Cardiac muscle cell (in vitro differentiated cells and primary cell): ENCODE measurements at places on chromosomes 3 and 15. TPM values are rescaled to one million over a fixed set of nuclear protein-coding genes. Genes with fewer than 3 reads are reported as not detected.
A peak's percentile ranks its signal among the peaks of the same experiment; 100 is the strongest.

DNA sequence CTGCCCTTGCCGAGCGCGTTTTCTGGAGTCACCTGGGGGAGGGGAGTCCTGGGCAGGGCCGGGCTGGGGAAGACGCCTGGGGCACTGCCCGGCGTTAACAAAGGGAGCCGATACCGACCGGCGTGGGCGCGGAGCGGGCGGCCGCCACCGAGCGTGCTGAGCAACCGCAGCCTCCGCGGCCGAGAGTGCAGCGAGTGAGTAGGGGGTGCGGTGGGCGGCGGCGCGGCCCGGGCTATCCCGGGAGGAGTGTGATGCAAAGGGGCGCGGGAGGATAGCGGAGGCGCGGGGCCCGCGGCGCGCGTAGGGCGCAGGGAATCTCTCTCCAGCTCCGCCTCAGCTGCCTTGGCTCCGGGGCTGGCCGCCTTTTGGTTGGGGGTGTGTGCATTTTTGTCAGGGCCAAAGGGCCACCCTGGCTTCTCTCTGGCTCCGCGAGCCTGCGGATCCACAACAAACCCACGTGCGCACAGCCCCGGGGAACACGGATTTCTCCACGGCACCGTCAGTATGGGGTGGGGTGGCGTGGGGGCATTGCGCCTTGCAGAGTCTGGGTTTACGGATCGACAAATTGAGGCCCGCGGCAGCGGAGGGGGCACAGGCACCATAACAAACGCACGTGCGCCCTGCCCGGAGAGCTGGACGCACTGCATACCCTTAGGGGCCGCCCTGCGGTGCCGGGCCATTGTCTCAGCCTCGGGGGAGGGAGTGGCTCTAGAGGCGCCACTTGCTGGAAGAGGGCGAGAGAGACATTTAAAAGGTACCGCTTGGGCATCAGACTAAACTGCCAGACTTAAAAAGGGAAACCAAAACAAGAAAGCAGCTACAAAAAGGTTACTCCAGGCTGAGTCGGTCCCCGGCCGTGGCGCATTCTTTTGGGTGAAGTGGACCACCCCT is 560 bp downstream of the ST6GAL1 start:
- peaks cover 7% of the 10 kb centered on the region for H3K4me1 ChIP-seq
- DNase-seq: peak; percentile 63
- no peaks in the 10 kb centered on the region for H3K36me3 ChIP-seq

- H3K4me1 ChIP-seq: peaks cover 8% of the 10 kb centered on the region
- H3K36me3 ChIP-seq: no peaks in the 10 kb centered on the region
- DNase-seq: peak; percentile 40
- H3K4me3 ChIP-seq: no peak overlapping the region
- H3K27ac ChIP-seq: no peak overlapping the region
- H3K27me3 ChIP-seq: no peaks in the 10 kb centered on the region
Observed at GRCh38 chr3:16426665-16427064, 86.8 kb downstream of the RFTN1 start.

DNA sequence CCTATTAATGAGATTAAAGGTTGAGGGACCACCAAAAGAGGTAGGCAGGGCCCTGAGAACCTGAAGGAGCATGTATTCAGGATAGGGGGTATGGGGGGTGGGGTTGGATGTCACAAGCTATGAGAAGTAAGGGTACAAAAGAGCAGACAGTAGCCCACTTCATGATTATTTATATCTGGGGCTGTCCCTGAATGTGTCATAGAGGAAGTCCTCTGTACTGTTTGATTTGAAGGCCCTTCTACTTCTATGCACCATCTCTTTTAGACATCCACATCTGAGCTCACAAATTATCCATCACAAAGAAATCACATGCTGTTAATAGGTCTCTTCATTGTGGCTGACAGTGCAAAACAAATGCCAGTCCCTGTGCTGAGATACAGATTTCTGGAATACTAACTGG is 68.6 kb downstream of the FHIT start:
- no peaks in the 10 kb centered on the region for H3K27me3 ChIP-seq
- no peak for DNase-seq

DNA sequence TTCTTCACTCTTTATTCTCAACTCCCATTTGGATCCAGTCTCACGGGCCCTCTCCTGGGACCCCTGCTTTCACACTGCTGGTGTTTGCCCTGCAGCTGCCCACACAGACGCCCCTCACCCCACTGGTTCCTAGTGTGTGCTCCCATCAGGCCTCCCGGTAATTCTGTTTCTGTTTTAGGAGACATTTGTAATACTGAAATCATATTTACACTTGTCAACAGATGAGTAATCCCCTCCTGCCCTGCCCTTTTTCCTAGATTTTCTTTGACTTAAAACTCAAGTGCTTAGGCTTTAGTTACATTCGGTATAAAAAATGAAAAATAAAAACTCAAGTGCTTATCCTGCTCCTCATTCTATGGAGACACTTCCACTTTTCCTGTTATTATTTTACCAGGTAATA is 18.4 kb upstream of the ABTB1 start:
- DNase-seq: no peak
- no peak overlapping the region for H3K27ac ChIP-seq
- no peak overlapping the region for H3K4me3 ChIP-seq
- peaks cover 13% of the 10 kb centered on the region for H3K4me1 ChIP-seq
- no peaks in the 10 kb centered on the region for H3K36me3 ChIP-seq

GRCh38 chr15:99143242-99143641 is 38.4 kb downstream of the SYNM start:
- H3K4me3 ChIP-seq: no peak overlapping the region
- H3K27me3 ChIP-seq: no peaks in the 10 kb centered on the region

GRCh38 chr15:76208786-76209424 is 102.4 kb downstream of the ETFA start:
- no peak overlapping the region for H3K4me3 ChIP-seq
- H3K27ac ChIP-seq: no peak overlapping the region
- H3K36me3 ChIP-seq: no peaks in the 10 kb centered on the region
- no peak for DNase-seq
- no peaks in the 10 kb centered on the region for H3K27me3 ChIP-seq
- peaks cover 11% of the 10 kb centered on the region for H3K4me1 ChIP-seq

DNA sequence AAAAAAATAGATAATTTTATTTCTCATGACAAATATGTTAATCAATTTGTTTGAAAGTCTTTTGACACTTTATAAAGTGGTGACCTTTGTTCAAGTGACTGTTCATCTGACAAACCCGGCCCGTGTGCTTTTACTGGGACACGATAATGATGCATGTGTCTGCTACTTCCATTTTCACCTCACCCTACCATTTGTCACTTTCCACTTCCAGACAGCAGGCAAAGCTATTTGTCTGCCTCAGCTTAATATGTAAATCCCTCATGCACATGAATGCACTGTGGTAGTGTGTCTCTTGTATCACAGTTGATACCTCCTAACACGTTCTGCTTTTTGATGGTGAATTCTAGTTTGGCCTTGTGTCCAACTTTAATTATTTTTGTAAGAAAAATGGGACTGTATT is 204.3 kb downstream of the BBX start:
- no peaks in the 10 kb centered on the region for H3K27me3 ChIP-seq
- no peak for DNase-seq
- H3K4me3 ChIP-seq: no peak overlapping the region
- H3K27ac ChIP-seq: no peak overlapping the region
- no peaks in the 10 kb centered on the region for H3K4me1 ChIP-seq
- H3K36me3 ChIP-seq: peaks cover 16% of the 10 kb centered on the region

- H3K4me1 ChIP-seq: no peaks in the 10 kb centered on the region
- peak within 1 kb of the TSS; percentile 42 for H3K4me3 ChIP-seq
- no peaks in the 10 kb centered on the region for H3K36me3 ChIP-seq
- H3K27me3 ChIP-seq: peaks cover 24% of the 10 kb centered on the region
- peak; percentile 90 for DNase-seq
Observed at GRCh38 chr15:39919748-39920509, at the start of gene GPR176. TSS of gene GPR176 (minus strand) at chr15:39920266. CDS start at chr15:39920026, 240 bp downstream.

GRCh38 chr15:62740141-62741004 is 302.2 kb upstream of the TPM1 start:
- H3K36me3 ChIP-seq: no peaks in the 10 kb centered on the region
- H3K4me1 ChIP-seq: no peaks in the 10 kb centered on the region
- DNase-seq: peak; percentile 64
- H3K27me3 ChIP-seq: no peaks in the 10 kb centered on the region
- no peak overlapping the region for H3K4me3 ChIP-seq
- no peak overlapping the region for H3K27ac ChIP-seq

DNA sequence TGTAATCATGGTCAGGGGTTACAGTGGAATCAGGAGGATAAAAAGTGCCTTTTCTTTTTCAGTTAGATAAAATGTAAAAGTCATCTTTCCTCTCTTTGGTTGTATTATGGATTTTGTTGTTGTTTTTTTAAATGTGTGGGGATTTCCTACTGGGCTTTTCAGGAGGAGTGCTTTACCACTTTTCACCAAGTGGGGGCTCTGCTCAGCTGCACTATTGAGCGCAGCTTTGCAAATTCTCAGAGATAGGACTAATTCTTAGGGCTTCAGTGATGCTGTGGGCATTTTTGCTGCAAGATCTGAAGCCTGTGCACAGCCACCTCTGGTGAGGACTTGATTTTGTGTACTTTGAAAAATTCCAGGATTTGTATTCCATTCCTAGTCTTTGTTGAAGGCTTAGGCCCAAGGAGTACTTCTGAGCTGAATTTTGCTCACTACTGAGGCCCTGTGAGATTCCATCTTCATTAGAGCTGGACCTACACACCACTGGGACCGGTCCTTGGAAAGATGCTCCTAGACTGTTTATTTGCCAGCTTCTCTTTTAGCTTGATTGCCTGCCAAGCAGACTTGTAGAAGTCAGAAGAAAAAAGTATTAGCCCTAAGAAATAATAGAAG is 7.5 kb downstream of the GNB5 start:
- H3K4me1 ChIP-seq: peaks cover 8% of the 10 kb centered on the region
- H3K4me3 ChIP-seq: no peak overlapping the region
- H3K27ac ChIP-seq: no peak overlapping the region
- peak; percentile 61 for DNase-seq

- H3K27me3 ChIP-seq: no peaks in the 10 kb centered on the region
- H3K36me3 ChIP-seq: no peaks in the 10 kb centered on the region
- no peak overlapping the region for H3K4me3 ChIP-seq
- H3K4me1 ChIP-seq: peaks cover 5% of the 10 kb centered on the region
Observed at GRCh38 chr3:170204509-170204908, 17.7 kb upstream of the PRKCI start.

DNA sequence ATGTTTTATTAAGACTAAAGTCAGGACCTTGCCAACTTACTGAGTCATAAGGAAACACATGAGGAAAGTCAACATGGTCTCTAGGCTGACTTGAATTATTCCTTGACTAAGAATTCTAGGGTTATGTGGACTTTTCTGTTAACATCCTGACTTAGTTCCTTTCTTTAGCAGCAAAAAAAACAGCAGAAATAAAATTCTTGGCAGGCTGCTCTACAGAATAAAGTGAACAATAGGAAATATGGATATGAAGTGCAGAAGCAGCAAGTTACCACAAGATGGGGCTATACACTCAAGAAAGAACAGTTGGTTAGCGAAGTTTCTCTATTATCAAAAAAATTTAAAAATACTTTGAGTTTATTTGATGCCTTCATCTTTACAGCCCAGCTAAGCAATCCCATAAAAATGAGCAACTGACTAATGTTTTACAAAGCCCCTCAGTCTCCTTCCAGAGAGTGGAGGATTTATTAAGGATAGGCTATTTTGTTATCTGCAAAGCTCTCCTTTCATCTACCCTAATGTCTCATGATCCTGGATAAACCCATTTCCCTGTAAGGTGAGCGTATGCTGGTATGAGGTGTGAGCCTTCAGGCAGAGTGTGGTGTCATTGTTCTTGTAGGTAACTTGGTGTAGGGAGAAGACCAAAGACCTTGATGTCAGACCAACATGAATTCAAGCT is 23.1 kb upstream of the MCCC1 start:
- no peaks in the 10 kb centered on the region for H3K4me1 ChIP-seq
- no peak overlapping the region for H3K4me3 ChIP-seq
- H3K27ac ChIP-seq: no peak overlapping the region
- no peaks in the 10 kb centered on the region for H3K36me3 ChIP-seq

GRCh38 chr3:142896201-142896755 is 7.4 kb upstream of the PCOLCE2 start:
- H3K4me3 ChIP-seq: no peak overlapping the region
- H3K4me1 ChIP-seq: no peaks in the 10 kb centered on the region
- DNase-seq: no peak
- no peaks in the 10 kb centered on the region for H3K36me3 ChIP-seq
- H3K27me3 ChIP-seq: no peaks in the 10 kb centered on the region

DNA sequence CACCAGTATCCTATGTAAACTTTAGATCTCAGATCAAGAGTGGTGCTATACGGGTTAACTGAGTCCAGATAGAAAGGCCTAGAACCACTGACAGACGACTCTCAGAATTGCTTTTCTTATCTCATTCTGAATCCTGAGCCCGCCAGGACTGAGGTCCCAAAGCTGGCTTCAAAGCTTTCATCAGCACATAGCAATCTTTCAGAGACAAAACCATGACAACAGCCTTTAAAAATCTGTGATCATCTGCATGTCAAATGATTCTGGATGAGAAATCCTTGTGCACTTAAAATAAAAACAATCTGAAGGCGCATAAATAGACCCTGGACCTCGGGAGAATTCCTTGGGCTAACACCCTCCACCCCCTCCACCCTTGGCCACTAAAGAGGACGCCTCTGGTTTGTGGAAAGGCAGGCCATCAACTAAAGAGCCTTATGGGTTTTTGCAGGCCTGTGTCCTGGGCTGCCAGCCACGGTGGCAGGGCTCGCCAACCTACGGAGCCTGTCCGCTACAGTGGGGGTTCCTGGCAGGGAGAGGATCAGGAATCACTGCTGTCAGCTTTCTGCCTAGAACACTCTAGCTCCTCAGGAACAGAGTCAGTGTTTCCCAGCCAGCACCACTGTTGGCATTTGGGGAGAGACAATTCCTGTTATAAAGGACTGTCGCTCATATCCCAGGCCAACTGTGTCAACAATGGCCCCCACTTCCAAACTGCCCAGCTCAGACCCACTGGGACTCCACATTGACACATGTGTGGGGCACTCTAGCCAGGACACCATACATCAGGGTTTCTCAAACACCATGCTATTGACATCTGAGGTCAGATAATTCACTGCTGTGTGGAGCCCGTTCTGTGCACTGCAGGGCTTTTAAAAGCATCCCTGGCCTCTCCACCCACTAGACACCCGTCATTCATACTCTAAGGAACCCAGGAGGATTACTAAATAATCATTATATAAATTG is 20.2 kb downstream of the TLE3 start:
- H3K27ac ChIP-seq: no peak overlapping the region
- peaks cover 20% of the 10 kb centered on the region for H3K27me3 ChIP-seq
- H3K4me3 ChIP-seq: no peak overlapping the region
- no peak for DNase-seq
- H3K4me1 ChIP-seq: peaks cover 3% of the 10 kb centered on the region

GRCh38 chr15:33780011-33780768 is 188.1 kb upstream of the CHRM5 start:
- no peak overlapping the region for H3K4me3 ChIP-seq
- no peaks in the 10 kb centered on the region for H3K4me1 ChIP-seq
- no peaks in the 10 kb centered on the region for H3K36me3 ChIP-seq
- H3K27ac ChIP-seq: no peak overlapping the region

Gene MAP4
- total RNA-seq: 133 and 138 TPM in 2 replicates

Gene C3orf20
- total RNA-seq: 0.21 and 0.92 TPM in 2 replicates

Gene NANOGP8
- total RNA-seq: not detected in 2 replicates

Gene OXTR
- total RNA-seq: 0.49 and 1.9 TPM in 2 replicates

Gene C3orf52
- 10.4 and 15.4 TPM in 2 replicates for total RNA-seq

Gene P2RY1
- total RNA-seq: 4.6 and 4.8 TPM in 2 replicates

Gene RBPMS2
- total RNA-seq: 18.4 and 35.4 TPM in 2 replicates

Gene PEX5L
- 0.30 and 0.35 TPM in 2 replicates for total RNA-seq

Gene CTDSPL2
- 46.6 and 79.8 TPM in 2 replicates for total RNA-seq

Gene ZNF502
- total RNA-seq: 1.1 and 2.0 TPM in 2 replicates

Gene PDZRN3
- 81.9 and 94.7 TPM in 2 replicates for total RNA-seq

Gene ALAS1
- total RNA-seq: 68.7 and 80.2 TPM in 2 replicates

Gene RETNLB
- total RNA-seq: not detected in 2 replicates

Gene MAPKAPK3
- total RNA-seq: 88.2 and 94.7 TPM in 2 replicates

Gene THPO
- total RNA-seq: 3.0 and 3.1 TPM in 2 replicates

Gene LARP6
- total RNA-seq: 39.7 and 45.7 TPM in 2 replicates
